Osteoblast (primary cell): ENCODE measurements at places on chromosomes 3 and 15. TPM values are rescaled to one million over a fixed set of nuclear protein-coding genes. Genes with fewer than 3 reads are reported as not detected.

ANKUB1 gene
- total RNA-seq: under 0.01 TPM in 1 of 2 replicates, not detected in the other

GRIP2 gene
- under 0.01 and 1.4 TPM in 2 replicates for total RNA-seq

MEGF11 gene
- not detected in 2 replicates for total RNA-seq

GOLGA8K gene
- total RNA-seq: 0.29 and 0.36 TPM in 2 replicates

MCTP2 gene
- 16.3 and 18.6 TPM in 2 replicates for total RNA-seq

SENP7 gene
- 11.2 and 11.8 TPM in 2 replicates for total RNA-seq

NPAP1 gene
- not detected in 2 replicates for total RNA-seq

SEMA3G gene
- total RNA-seq: under 0.01 TPM in 1 of 2 replicates, not detected in the other

RCCD1 gene
- 11.2 TPM in 2 replicates for total RNA-seq

CELF6 gene
- total RNA-seq: 0.36 and 0.59 TPM in 2 replicates

RTP3 gene
- total RNA-seq: not detected in 2 replicates

KLHL40 gene
- total RNA-seq: not detected in 2 replicates

TM6SF1 gene
- 0.29 and 0.36 TPM in 2 replicates for total RNA-seq

IQCF6 gene
- total RNA-seq: not detected in 2 replicates

RTP4 gene
- total RNA-seq: 2.7 and 4.0 TPM in 2 replicates

GP9 gene
- total RNA-seq: not detected in 2 replicates

SNX22 gene
- under 0.01 and 0.29 TPM in 2 replicates for total RNA-seq

LDHAL6B gene
- total RNA-seq: not detected in 2 replicates

CLDN16 gene
- under 0.01 TPM in 1 of 2 replicates, not detected in the other for total RNA-seq

KCNAB1 gene
- under 0.01 and 0.36 TPM in 2 replicates for total RNA-seq

ALPK3 gene
- 0.36 and 0.59 TPM in 2 replicates for total RNA-seq

KIF7 gene
- 10.6 and 12.3 TPM in 2 replicates for total RNA-seq
